Brain pericyte (primary cell): ENCODE measurements at places on chromosomes 5 and 9.

- no peak for DNase-seq
These were observed 135.5 kb upstream of the KLF9 start for GRCh38 chr9:70549926-70550325.

DNA sequence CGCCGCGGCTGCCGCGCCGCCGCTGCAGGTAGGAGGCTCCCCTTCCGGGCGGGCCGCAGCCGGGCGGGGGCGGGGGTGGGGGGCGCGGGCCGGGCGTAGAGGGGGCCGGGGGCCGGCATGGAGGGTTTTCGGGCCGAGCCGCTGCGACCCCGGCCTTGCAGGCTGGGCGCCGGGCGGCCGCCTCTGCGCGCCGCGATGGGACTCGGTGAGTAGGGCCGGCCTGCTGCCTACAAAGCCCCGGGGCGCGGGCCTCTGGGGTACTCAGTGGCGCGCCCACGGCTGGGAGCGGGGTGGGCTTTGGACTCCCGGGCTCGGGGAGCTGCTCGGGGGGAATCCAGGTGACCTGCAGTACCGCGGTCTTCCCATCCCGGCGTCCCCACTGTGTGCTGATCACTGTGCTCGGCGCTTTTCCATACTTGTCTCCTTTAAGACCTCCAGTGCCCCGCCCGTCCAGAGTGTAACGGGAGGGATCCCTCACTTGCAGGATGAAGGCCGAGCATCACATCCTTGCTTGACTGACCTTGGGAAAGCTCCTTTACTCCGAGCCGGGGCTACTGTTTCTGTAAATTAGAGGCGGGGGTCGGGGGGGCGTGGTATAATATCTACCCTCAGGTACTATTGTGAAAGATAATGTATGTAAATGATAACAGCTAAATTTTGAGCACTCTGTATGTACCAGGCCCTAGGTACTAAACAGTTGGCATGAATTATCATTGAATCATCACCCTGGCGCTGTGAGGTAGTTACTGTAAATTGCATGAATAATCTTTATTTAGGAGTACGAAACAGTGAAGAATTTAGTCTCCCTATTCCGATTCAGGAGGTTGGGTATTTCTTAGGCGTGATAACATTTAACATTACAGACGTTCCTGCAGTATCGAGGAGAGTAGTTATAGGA, 672 bp downstream of the MSANTD3 start:
- DNase-seq = no peak

DNA sequence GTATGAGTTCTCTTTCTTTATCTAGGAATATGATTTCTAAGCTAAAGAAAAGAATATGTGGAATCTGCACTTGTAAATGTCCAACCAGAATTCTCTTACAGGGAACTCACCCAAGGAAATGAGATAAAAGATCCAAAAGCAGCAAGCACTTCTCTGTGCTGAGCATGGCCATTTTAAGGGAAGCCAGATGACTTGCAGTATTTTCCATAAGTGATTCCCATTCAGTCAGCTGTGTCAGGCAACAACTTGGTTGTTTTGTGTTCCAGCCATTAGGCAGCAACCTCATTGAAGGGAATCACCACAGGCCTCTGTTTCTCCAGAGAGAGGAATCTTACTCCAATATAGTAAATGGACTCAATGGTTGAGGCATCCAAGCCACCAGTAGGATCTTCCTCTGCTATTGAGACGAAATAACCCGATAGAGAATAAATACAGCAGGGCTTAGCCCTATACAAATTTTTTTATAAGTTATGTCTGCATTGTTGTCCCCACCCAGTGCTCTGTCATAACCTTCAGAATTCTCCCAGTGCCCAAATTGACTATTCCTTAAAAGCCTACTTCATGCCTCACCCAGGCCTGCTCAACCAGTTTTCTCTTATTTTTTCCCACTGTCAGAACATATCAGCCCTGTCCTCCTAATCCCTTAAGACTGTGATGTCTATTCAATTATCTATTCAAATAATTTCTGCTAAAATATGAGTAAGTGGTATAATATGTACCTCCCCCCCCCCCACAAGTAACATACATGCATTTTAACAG, 236.6 kb downstream of the PJA2 start:
- DNase-seq = no peak

- DNase-seq = no peak
These were observed 84.3 kb downstream of the SLF1 start for GRCh38 chr5:94702729-94703128.

DNA sequence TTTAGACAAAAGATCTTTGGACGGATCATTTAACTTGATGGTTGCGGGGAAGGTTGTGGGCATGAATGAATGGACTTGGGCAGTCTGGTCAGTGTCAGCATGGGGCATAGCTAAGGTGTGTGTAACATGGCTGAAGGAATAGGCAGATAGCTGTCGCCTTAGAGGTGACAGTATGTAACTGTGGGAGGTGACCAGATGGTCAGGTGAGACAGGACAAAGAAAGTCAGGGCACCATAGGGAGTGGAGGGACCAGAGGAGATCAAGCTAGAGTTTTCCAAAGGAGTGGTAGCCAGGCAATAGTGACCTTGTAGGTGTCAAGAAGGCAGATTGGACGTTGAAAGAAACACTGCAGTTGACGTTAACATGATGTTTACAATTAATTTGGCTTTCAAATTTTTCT, 43.1 kb downstream of the MARCHF6 start:
- no peak for DNase-seq

DNA sequence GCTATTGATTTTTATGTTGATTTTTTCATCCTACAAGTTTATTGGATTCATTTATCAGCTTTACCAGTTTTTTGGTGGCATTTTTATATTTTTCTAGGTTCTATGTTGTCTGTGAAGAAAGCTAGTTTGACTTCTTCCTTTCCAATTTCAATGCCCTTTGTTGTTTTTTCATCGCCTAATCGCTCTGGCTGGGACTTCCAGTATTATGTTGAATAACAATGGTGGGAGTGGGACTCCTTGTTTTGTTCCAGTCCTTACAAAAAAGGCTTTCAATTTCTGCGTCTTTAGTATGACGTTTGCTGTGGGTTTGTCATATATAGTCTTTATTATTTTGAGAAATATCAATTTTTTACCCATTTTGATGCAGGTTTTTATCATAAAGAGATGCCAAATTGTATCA, 175.6 kb upstream of the CCNH start:
- no peak for DNase-seq

DNA sequence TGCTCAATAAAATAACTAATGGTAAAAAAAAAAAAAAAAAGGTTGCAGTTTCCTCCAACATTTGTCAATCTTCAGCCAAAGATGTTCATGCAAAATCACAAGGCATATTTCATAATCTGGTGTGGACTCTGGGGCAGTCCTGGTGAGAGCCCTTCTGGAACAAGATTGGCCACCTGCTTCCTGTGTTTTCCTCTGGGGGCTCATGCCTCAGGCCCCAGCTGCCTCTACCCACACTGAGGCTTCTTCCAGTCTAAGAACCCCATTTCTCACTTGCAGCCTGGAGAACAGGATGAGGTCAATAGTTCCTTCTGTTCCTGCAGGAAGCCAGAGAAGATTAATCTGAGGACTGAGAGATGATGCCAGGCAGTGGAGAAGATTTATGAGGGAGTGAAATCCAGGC, 492.6 kb upstream of the BRINP1 start:
- DNase-seq = no peak
